Dermis lymphatic vessel endothelial cell (primary cell): ENCODE measurements at places on chromosomes 4 and X. TPM values are rescaled to one million over a fixed set of nuclear protein-coding genes. Genes with fewer than 3 reads are reported as not detected.

AKAP4 gene
- not detected in 2 replicates for total RNA-seq

UBE2A gene
- total RNA-seq: 20.7 and 21.7 TPM in 2 replicates

APELA gene
- total RNA-seq: not detected in 2 replicates

MTNR1A gene
- total RNA-seq: not detected in 2 replicates

CPZ gene
- total RNA-seq: not detected in 2 replicates

NXF3 gene
- not detected in 2 replicates for total RNA-seq

WAS gene
- not detected in 2 replicates for total RNA-seq

MAP7D2 gene
- total RNA-seq: under 0.01 and 0.09 TPM in 2 replicates

PAGE2 gene
- total RNA-seq: not detected in 2 replicates

SYNPO2 gene
- 0.11 and 0.52 TPM in 2 replicates for total RNA-seq

PNCK gene
- not detected in 2 replicates for total RNA-seq

RAB33B gene
- total RNA-seq: 12.5 and 13.3 TPM in 2 replicates

KIF4A gene
- total RNA-seq: 2.6 and 2.9 TPM in 2 replicates

GABRB1 gene
- total RNA-seq: not detected in 2 replicates

DAPP1 gene
- total RNA-seq: not detected in 2 replicates

SCML2 gene
- total RNA-seq: 2.1 and 2.2 TPM in 2 replicates

PNMA5 gene
- not detected in 2 replicates for total RNA-seq

GAGE12E gene
- total RNA-seq: not detected in 2 replicates
